ENCODE measurements at places on chromosomes 5 and 9. TPM values are rescaled to one million over a fixed set of nuclear protein-coding genes. Genes with fewer than 3 reads are reported as not detected.
A peak's percentile ranks its signal among the peaks of the same experiment; 100 is the strongest.

DNA sequence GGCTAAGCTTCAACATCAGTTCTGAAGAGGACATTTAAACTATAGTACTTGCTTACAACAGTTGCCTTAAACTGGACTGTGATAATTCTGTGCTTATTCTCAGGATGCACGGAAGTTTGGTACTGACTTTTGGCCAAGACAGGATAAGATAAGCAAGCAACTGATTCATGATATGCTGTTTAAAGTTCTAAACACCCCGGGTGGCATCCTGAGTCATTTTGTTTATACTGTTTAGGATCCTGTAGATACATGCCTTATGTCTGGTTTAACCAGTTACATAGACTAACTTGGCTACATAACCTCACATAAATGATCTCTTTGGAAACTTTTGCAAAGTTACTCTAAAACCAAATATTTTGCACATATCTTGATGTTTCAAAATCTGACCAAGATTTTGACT is 95.9 kb downstream of the CDH9 start:
- no peak for DNase-seq

DNA sequence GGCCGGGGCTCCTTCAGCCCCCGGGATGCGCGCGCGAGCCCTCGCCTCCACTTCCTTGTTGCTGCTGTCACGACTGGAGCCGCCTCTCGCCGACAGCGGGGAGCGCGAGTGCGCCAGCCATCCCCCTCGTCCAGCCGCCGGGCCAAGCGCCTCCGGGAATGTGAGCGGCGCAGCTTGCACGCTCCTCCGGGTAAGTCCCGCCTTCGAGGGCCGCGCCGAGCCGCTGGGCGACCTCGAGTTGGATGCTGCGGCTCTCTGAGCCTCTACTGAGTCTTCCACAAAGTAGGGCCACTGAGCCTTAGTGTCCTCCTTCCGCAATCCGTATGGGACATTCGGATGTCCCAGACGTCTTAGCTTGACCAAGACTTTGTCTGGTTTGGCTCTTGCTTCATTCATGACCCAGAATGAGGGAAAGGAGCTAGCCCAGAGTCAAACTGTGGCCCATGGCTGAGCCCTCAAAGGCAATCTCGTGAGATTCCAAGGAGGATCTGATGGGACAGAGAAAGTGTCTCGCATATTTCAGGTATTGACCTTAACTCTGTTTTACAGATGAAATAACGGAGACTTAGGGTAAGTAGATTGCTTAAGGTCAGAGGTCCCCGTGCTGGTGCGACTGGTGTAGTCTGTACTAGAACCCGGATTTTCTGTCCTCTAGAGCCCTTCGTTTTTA is 586 bp downstream of the HMGXB3 start:
- DNase-seq = peak; percentile 78

LHFPL2 gene
- 11.0 TPM for total RNA-seq

- no peak for DNase-seq
Measured at GRCh38 chr9:36845844-36846243, 188.2 kb downstream of the PAX5 start.

DNA sequence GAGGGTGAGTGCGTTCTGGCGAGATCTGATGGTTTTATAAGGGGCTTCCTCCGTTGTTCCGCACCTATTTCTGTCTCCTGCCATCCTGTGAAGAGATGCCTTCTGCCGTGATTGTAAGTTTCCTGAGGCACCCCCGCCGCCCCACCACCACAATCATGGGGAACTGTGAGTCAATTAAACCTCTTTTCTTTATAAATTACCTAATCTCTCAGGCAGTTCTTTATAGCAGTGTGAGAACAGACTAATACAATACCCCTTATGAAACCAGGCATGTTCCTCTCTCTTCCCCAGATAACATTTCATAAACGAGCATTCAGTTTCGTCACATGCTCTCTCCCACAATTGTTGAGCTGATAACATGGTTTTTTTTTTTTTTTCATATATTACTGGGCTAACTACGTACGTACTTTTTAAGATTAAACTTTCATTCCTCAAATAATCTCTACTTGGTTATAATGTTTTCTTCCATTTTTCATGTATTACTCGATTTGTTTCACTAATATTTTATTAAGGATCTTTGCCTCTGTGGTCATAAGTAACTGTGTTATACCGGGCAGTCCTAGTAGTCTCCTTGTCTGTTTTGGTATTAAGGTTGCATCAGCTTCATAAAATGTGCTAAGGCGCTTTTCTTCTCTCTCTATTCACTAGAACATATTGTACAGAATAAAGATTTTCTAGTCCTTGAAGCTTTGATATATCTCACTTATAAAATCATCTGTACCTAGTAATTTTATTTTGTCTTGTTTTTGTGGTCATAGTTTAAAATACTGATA is 64.9 kb upstream of the MVB12B start:
- no peak for DNase-seq

DNA sequence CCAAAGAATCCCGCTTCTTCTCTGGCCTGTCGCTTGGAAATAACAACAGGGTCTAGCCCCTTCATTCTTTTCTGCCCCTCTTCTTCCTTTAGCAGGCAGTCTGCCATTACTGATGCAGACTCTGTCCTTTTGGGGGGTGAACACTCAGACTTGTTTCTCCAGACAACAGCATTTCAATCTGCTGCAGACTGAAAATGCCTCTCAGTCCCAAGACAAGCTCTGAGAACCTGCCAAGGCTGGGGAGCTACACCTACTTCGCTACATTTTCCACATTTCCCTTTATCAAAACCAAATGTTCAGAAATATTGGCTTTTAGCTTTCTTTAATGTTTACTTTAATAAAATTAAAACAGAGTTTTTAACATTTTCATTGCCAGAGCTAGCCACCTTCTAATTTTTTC is 152.4 kb downstream of the MPDZ start:
- no peak for DNase-seq

- no peak for DNase-seq
Measured at GRCh38 chr5:137995749-137996128, 37.1 kb downstream of the FAM13B start.

GRCh38 chr5:50717651-50718050 is 51.2 kb downstream of the PARP8 start:
- no peak for DNase-seq

Data from suprapubic skin (tissue), 4 donors.